Keratinocyte (primary cell): ENCODE measurements at places on chromosomes 1 and 21. TPM values are rescaled to one million over a fixed set of nuclear protein-coding genes. Genes with fewer than 3 reads are reported as not detected.

DNA sequence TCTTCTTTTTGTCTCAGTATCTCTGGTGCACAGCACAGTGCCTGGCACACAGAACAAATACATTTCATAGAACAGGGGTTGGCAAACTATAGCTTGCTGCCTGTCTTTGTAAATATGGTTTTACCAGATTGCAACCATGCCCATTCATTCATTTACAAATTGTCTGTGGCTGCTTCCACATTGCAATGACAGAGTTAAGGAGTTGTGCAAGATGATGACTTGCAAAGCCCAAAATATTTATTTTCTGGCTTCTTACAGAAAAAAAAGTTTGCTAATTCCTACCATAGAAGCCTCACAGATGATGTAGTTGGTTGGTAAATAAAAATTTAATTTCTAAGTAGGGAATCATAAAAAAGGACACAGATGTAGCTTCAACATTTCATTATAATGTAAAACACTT, 11.2 kb upstream of the HMGB4 start:
- no peaks in the 10 kb centered on the region for H3K27me3 ChIP-seq
- no peak overlapping the region for H3K27ac ChIP-seq
- H3K36me3 ChIP-seq = no peaks in the 10 kb centered on the region
- no peak for DNase-seq
- H3K4me1 ChIP-seq = no peaks in the 10 kb centered on the region
- no peak overlapping the region for H3K4me3 ChIP-seq

- H3K36me3 ChIP-seq = no peaks in the 10 kb centered on the region
- no peaks in the 10 kb centered on the region for H3K4me1 ChIP-seq
- DNase-seq = no peak
These were observed 8.3 kb upstream of the ID3 start for GRCh38 chr1:23567629-23567995.

DNA sequence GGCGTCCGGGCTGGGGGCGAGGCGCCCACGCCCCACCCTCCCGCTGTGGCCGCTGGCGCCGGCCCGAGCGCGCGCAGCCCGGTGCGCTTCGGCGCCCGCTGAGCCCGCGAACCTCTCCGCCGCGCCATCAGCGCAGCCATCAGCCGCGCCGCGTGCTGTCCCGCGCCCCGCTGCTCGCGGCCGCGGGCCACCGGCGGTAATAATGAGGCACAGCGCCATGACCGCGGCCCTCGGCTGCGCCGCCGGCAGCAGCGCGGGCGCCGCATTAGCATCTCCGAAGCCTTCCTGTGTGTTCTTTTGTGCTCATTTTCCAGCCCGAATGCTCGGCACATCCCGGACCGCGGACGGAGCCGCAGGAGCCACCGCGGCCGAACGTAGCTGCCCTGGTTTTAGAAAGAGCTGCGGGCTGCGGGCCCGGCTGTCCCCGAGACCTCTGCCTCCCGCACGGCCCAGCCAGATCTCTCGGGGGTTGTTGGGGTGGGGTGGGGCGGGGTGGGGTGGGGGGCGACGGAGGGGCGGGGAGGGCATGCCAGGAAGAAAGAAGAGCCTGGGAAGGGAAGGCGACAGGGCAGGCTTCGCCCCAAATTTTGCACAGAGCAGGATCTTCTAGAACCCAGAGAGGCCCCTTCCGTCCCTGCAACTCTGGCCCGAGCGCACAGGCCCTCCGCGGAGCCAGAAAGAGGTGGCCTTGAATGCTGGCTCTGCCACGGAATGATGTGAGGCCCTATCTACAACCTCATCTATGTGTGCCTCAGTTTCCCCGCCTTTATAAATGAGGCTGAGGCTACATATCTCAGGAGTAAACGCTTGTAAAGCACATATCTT, 55.3 kb downstream of the RRAGC start:
- no peak overlapping the region for H3K4me3 ChIP-seq
- H3K27ac ChIP-seq = no peak overlapping the region
- H3K4me1 ChIP-seq = peaks cover 3% of the 10 kb centered on the region
- H3K36me3 ChIP-seq = no peaks in the 10 kb centered on the region
- no peak for DNase-seq

DNA sequence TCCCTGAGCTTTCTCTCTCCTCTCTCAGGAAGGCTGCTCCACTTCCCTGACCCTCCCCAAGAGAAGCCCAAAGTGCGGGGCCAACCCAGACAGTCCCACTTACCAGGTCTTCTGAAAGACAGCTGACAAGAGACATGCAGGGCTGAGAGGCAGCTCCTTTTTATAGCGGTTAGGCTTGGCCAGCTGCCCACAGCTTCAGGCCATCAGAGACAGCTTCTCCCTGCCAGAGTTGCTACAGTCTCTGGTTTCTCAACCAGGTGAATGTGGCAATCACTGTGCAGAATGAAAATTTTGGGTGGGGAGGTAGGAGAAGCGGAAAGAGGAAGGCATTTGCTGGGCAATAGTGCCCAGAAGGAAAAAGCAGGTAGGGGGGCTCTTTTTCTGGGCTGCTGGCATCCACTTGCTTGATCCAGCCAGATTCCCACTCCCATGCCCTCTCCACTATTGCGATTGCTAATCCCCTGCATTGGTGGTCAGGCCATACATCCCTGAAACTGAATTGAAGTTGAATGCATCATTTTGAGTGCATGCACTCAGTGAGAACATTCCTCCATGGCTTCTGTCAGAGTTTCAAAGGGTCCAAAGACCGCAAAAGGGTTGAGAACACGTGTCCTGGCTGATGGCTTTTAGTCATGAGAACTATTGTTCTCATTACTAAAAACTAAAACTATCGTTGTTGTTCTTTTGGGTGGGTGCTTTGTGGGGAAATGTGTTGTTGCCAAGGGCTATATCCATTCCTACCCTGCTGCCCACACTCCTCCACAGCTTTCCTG, at the start of gene S100A8:
Gene S100A8 (minus strand): TSS at position 136 of the 773 bp plus-strand sequence. CDS start 538 bp downstream, outside the sequence.
- H3K27me3 ChIP-seq = peaks cover 7% of the 10 kb centered on the region
- H3K27ac ChIP-seq = no peak within 1 kb of the TSS
- no peak for DNase-seq

- H3K4me1 ChIP-seq = no peaks in the 10 kb centered on the region
- no peak overlapping the region for H3K27ac ChIP-seq
- H3K27me3 ChIP-seq = peaks cover 3% of the 10 kb centered on the region
- no peak overlapping the region for H3K4me3 ChIP-seq
- DNase-seq = no peak
- H3K36me3 ChIP-seq = no peaks in the 10 kb centered on the region
These were observed 23.3 kb downstream of the SLC6A17 start for GRCh38 chr1:110173466-110174105.

GRCh38 chr1:43381612-43382011, 8.0 kb downstream of the MED8 start:
- H3K4me1 ChIP-seq = peaks cover 6% of the 10 kb centered on the region
- H3K27me3 ChIP-seq = no peaks in the 10 kb centered on the region
- H3K27ac ChIP-seq = no peak overlapping the region
- peaks cover 38% of the 10 kb centered on the region for H3K36me3 ChIP-seq
- H3K4me3 ChIP-seq = no peak overlapping the region

HSF2BP gene
- polyA plus RNA-seq = 6.1 to 8.7 TPM (median 6.7 TPM) in 3 replicates

NEK2 gene
- polyA plus RNA-seq = 0.99 to 10.8 TPM (median 7.0 TPM) in 3 replicates
